Amniotic epithelial cell (primary cell): ENCODE measurements at places on chromosomes 6 and 20.

- DNase-seq, result no peak
Measured at GRCh38 chr6:153668758-153669157, 370.3 kb upstream of the OPRM1 start.

- peak; percentile 29 for DNase-seq
Measured at GRCh38 chr6:139448051-139448649, 73.7 kb upstream of the CITED2 start.

DNA sequence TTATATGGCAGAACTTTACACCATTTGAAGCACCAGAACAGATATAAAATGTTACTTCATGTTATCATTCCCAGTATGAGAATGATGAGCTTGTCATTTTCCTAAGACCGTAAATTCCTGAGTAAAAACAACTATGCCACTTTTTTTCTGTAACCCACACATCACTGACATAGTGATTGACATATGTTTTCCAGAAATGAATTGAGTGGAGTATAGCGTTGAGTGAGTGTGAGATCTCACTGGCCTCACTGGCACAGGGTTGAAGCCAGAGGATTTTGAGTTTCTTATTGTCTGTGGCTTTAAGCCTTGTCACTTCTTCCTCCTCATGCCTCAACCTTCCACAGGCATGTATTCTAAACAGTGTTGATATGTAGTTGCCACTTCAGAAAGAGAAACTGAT, 62.3 kb downstream of the PDE7B start:
- DNase-seq, result no peak

DNA sequence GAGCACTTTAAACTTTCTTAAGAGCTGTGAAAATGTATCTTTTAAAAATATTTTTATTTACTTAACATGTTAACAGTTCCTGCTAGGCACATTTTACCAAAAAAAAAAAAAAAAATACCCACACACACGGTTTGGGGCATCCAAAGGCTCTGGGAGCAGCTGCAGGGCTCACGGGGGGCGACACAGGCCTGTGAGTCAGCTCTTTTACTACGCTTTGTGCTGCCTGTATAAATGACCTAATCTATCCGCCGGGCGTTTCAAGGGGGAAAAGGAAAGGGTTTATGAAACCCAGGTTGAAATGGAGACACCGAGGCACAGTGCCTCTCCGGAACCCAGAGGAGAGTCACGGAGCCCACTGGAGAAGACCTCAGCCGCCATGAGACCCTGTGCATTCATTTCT, 40.4 kb downstream of the DLL1 start:
- no peak for DNase-seq

DNA sequence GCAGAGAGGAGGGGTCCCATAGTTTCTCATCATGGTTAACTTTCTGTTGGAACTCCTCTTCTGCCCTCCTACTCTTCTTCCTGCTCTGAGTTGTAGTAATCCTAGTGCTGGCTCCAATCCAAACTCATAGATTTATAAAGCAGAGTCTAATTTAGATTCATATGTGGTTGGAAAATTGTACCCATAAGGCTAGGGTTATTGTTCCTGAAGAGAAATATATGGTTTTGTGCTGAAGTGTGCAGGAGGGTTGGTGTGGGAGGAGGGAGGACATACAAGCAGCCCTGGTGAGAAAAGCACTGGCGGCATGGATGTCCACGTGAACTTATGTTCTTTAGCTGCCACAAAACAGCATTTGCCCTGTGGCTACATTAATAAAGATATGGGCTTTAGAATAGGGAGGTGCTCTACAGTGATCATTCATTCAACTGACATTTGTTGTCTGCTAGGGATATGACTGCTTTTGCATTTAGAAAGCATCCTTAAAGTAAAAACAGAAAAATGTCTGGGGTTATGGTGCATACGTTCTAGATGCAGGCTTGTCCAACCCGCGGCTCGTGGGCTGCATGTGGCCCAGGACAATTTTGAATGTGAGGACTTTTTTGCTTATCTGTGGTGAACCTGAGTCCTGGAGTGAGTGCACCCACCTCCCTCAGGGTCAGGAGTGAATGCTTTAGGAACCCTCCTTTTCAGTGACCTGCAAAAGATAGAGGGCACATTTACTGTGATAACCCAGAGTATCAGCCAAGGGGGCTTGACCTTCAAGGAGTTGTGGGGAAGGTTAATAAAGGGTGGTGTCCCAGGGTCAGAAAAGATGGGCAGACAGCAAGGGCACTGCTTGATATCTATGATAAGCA, 4.1 kb downstream of the HLA-A start:
- no peak for DNase-seq

DNA sequence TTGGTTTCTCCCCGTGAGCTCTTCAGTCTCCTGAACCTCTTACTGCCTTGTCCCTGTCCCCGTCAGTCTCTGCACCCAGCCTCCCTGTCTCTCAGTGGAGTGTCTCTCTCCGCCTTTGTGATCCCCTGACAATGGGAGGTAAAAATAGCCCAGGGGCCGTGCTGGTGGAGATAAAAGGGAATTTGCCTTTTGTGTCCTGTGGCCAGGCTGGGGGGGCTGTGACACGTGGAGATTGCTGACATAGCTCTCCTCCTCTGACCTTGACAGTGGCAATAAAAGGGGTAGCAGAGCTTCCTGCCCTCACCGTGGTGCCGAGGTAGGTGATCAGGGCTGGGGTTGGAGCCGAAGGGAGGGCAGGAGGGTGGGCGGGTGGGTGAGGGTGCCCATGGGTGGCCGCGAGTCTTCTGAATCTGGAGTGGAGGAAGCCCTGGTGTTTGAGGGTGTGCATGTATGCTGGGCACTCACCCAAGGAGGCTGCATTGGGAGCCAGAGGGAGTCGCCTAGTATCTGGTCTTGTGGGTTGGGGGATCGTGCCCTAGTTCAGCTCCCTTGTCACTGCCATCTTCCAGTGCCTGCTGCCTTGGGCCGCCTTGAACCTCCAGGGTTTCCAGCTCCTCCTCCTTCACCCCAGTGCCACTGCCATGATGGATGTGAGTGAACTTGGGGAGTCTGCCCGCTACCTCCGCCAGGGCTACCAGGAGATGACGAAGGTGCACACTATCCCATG, 21.9 kb downstream of the MYH7B start:
- no peak for DNase-seq

- no peak for DNase-seq
Measured at GRCh38 chr20:39429726-39430125, 467.6 kb downstream of the DHX35 start.

GRCh38 chr6:6993503-6994237, 114.1 kb upstream of the RREB1 start:
- DNase-seq, result peak; percentile 64

DNA sequence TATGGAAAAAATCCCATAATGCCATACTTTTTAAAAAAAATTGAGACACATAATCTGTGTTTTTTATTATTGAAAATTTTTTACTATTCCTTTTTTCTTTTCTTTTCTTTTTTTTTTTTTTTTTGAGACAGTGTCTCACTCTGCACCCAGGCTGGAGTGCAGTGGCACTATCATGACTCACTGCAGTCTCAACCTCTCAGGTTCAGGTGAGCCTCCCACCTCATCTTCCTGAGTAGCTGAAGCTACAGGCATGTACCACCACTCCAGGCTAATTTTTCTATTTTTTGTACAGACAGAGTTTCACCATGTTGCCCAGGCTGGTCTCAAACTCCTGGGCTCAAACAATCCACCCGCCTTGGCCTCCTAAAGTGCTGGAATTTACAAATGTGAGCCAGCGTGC, 100.4 kb downstream of the AFG1L start:
- DNase-seq, result no peak

- no peak for DNase-seq
Measured at GRCh38 chr20:59437601-59438031, 137.2 kb downstream of the EDN3 start.

- DNase-seq, result no peak
Measured at GRCh38 chr20:57686931-57687652, 22.7 kb downstream of the PMEPA1 start.

DNA sequence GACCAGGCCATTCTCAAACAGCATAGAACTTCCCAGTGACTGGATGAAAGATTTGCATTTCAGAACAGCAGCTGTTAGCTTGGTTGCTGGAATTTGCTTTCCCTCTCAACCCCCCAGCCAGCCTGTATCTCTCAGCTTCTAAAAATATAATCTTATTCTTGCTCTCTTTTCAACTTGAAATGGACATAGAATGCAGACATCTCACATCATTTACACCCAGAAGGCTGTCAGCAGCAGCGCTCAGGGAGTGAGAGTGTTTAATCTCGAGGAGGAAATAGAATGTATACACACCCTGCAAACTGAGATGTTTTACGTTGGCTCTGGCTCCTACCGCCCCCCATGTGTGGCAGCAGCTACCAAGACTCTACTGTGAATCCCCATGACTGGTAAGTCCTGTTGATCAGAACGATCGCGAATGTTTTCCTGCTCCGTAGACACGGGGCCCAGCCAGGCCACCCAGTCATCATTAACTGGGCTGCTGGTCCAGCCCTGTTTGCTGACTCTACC, 163.4 kb upstream of the SLC24A3 start:
- no peak for DNase-seq

DNA sequence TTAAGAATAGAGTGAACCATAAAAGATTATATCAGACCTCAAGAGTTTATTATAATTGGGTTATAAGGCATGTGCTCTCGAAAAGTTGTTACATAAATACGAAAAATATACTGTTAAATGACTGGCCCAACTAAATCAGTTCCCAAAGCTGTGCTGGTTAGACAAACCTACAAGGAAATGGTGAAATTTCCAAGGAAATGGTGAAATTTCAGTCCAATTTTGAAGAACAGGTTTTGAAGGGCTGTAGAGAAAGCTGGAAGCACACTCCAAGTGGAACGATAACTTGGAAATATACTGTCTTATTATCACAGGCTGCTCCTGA, 400 bp upstream of the TRMT11 start:
- DNase-seq, result no peak

- peak; percentile 97 for DNase-seq
Measured at GRCh38 chr6:169689287-169689686, 12.5 kb downstream of the WDR27 start.

GRCh38 chr6:169341706-169342105, 88.1 kb upstream of the THBS2 start:
- DNase-seq, result no peak

GRCh38 chr6:111714416-111715270, 109.0 kb upstream of the TRAF3IP2 start:
- no peak for DNase-seq

- DNase-seq, result no peak
Measured at GRCh38 chr6:154542747-154543146, 32.3 kb upstream of the CNKSR3 start.

GRCh38 chr6:51711876-51712275, 375.5 kb downstream of the PKHD1 start:
- no peak for DNase-seq

DNA sequence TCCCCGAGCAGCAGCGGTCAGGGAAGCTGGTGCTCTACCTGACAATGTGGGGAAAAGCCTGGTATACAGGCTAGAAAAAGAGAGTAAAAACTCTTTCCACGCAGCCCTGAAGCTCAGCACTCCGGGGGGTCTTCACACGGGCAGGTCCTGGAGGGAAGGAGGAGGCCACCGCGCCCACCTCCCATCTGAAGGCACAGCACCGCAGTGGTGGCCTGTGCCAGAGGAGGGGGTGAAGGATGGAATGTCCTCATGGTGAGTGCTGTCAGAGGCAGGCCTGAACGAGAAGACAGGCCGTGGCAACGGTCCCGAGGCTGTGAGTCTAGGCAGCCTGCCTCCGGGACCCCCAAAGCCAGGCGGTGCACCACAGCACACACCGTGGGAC, 5.8 kb downstream of the SLC2A4RG start:
- DNase-seq, result no peak

- DNase-seq, result peak; percentile 60
Measured at GRCh38 chr6:154738551-154738961, 5.3 kb downstream of the SCAF8 start.

- DNase-seq, result peak; percentile 96
Measured at GRCh38 chr6:144264270-144265060, 20.7 kb upstream of the UTRN start.

DNA sequence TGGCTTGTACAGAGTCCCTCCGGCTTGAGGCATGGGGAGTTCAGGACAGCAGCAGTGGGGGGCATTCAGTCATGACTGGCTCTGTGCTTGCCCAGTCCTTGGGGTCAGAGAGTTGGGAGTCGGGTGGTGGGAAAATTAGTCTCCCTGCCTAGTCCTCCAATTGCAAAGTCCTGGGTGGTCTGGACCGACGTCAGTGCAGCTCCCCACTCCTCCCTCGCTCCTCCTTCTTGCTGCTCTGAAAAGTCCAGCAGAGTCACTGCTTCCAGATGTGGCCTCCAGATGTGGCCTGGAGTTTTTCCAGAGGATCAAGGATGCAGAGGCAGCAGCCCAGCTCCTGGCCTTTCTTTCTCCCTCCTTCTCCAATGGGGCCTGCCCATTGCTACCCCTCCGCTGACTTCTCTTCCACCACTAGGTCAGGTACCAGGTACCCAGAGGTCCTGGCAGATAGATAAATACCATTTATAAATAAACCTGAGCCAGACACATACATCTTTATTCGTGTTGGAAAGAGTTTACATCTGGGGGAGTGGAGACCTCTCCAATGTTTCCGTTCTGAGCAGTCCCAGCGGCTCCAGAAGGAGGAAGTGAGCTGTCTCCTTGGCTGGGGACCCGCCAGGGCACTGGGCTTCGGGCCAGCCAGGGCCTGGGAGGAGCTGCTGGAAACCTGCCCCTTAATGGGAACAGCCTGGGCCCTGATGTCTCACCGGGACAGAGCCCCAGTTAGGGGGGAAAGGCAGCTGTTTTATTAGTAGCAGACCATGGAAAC, 49.0 kb upstream of the RNF24 start:
- peak; percentile 89 for DNase-seq

GRCh38 chr6:144344646-144345045, 59.5 kb downstream of the UTRN start:
- DNase-seq, result no peak

- DNase-seq, result no peak
Measured at GRCh38 chr6:70258483-70258882, 44.4 kb downstream of the COL9A1 start.

GRCh38 chr6:49733680-49734079, 10.5 kb downstream of the CRISP3 start:
- no peak for DNase-seq

DNA sequence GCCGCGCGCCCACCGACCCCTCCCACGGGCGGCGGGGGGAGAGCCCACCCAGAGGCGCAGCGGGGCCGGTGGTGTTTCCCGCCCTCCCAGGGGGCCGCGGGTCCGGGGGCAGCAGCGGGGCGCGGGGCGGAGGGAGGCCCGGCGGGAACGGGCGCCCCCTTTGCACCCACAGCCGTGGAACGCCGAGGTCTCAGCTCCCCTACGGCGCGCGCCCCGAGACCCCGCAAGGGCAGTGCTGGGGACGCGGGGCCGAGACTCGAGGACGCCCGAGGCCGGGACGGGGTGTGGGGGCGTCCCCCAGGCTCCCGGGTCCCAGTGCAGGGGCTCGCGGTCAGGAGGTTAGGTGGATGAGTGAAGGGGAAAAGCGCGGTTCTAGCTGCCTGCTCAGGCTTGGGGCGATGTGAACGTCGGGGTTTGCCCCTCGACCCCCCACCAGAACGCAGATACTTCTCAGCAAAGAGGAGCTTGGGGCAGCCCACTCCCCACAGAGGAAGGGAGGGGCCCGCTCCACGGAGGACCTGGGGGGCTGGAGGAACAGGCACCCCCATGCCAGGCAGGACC, 65.5 kb upstream of the BHLHE23 start:
- no peak for DNase-seq

GRCh38 chr6:168182366-168182765, 103.4 kb upstream of the FRMD1 start:
- DNase-seq, result no peak

GRCh38 chr20:59945175-59945574, 5.0 kb downstream of the FAM217B start:
- no peak for DNase-seq

GRCh38 chr6:73728548-73729205, 32.7 kb downstream of the CD109 start:
- peak; percentile 30 for DNase-seq
